ENCODE measurements at places on chromosomes 4 and X. TPM values are rescaled to one million over a fixed set of nuclear protein-coding genes. Genes with fewer than 3 reads are reported as not detected.

- DNase-seq = no peak
Measured at GRCh38 chr4:101328063-101328602, 19.2 kb downstream of the PPP3CA start.

GYPE gene
- 0.51 TPM for total RNA-seq

FSTL5 gene
- 3.3 TPM for total RNA-seq

GRCh38 chrX:119004920-119005524 lies 30.6 kb downstream of the LONRF3 start:
- peak; percentile 50 for DNase-seq

GRCh38 chr4:9916937-9917336 lies 104.4 kb downstream of the SLC2A9 start:
- no peak for DNase-seq

DNA sequence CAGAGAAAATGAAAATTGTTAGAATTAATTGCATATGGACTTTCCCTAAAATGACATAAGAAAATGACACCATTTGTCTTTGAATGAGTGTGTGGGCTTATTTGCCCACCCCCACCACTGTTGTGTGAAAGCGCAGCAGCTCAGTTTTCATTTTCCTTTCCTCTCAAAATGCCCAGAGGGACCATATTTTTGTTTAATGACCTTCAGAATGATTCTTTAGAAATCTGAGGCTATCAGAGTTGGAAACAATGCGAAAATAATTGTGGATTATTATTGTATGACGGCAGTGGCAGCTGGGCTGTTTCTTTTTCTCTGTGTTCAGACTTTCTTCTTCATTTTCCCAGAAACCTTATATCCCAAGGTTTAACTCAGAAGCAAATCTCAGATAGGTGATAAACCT lies 44.6 kb upstream of the TEX13A start:
- peak; percentile 75 for DNase-seq

TEX13D gene
- total RNA-seq = not detected

DNA sequence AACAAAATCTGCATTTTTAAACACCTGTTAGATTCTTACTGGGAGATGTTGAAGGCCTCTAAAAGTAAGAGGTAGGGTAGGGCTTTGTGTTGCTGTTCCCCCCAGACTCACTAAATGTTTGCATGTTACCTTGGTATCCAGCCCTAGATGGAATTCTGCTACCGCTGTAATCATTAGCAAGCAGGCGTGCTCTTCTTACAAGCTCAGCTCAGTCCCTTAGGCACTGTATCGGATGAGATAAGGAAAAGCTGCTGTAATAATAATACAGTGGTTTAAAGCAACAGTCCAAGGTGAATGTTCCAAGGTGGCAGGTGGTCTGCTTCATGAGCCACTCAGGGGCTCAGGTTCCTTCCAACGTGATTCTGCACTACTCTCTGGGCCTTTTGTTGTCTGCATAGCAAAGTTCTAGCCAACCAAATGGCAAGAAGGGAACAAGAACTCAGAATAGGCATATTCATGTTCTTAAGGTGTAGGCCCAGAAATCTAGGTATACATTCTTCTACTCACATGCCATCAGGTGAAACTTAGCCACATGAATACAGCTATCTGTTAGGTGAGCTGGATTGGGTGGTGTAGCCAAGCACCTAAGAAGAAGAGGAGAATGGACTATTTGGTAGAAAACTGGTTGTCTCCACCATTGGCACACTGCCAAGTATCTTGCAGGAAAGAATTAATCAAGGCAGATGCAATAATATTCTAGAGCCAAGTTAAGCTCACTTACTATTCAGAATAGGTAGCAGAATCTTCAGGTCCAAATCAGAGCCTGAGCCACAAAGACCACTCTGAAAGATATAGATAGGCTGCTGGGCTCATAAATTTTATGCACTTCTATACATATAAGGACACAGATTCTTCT lies 46.0 kb downstream of the COQ2 start:
- no peak for DNase-seq

GRCh38 chr4:16844816-16845586 lies 53.4 kb downstream of the LDB2 start:
- peak; percentile 79 for DNase-seq

DNA sequence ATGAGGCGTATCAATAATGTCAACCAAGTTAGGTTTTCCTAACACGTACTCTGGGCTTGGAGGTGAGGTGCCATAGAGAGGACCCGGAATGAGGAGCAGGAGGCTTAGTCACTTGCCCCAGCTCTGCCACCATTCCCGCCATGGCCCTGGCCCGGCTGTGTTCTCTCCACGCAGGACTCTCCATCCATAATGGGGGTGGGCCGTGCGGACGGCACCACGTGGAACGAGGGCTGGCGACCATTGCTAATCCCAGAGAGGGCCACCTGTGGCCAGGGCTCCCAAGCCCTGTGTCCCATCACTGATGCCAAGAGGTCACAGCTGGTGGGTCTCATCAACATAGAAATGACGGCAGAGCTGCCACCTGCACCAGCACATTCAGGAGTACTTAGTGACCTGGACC lies 76.4 kb downstream of the JAKMIP1 start:
- DNase-seq = no peak

IL2 gene
- total RNA-seq = not detected

DNA sequence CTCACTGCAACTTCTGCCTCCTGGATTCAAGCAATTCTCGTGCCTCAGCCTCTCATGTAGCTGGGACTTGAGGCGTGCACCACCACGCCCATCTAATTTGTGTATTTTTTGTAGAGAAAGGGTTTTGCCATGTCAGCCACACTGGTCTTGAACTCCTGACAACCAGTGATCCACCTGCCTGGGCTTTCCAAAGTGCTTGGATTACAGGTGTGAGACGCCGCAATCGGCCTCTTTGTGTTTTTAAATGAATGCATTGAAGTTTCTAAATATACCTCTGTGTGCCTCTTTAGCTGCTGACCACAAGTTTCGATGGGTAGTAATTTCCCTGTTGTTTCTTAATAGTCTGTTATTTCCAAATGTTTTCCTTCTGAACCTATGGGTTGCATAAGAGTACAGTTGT lies 765.3 kb upstream of the GRIA3 start:
- no peak for DNase-seq

DCLK2 gene
- 17.7 TPM for total RNA-seq

PTTG2 gene
- total RNA-seq = 1.7 TPM

RHOXF2 gene
- total RNA-seq = not detected

GRCh38 chrX:151970661-151971060 lies 3.8 kb downstream of the GABRE start:
- DNase-seq = peak; percentile 15

DNA sequence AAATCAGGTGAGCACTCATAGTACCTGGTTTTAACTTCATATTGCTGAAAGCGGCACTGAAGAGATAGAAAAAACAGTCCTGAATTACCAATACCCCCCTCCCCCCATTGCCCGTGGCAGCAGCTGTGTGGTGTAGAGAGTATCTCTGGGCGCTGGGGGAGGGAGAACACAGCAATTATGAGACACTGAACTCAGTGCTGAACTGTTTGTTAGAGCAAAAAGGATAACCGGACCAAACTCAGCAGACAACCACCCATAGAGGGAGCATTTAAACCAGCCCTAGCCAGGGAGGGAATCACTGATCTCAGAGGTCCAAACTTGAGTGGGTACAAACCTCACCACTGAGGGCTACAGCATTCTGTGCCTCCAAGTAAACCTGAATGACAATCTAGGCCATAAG lies 457.4 kb upstream of the TEX13C start:
- no peak for DNase-seq

- peak; percentile 30 for DNase-seq
Measured at GRCh38 chr4:19694812-19695211, 556.9 kb upstream of the SLIT2 start.

- no peak for DNase-seq
Measured at GRCh38 chrX:24253469-24253868, 60.4 kb downstream of the SUPT20HL2 start.

HTN3 gene
- total RNA-seq = not detected

GRCh38 chrX:47218920-47219815 lies 687 bp downstream of the CDK16 start:
- DNase-seq = peak; percentile 49

GRCh38 chr4:13750594-13750993 lies 123.1 kb upstream of the BOD1L1 start:
- DNase-seq = no peak

GRCh38 chr4:1752284-1753041 lies 31.1 kb downstream of the TACC3 start:
- DNase-seq = no peak

C4orf36 gene
- 1.7 TPM for total RNA-seq

DNA sequence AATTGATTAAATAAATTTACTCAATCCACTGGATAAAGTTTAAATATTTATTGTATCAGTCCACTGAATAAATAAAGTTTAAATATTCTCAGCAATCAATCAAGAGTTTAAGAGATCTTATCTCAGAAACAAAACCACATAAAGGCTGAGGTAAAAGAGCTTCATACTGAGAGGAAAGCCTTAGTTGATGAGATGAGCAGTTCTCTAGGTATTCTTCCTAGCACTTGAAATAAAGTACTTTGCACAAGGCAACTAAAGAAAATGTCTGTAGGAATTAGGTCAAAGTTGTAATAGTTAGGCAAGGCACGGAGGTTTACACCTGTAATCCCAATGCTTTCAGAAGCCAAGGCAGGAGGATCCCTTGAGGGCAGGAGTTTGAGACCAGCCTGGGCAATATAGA lies 63.5 kb downstream of the UCHL1 start:
- no peak for DNase-seq

- DNase-seq = no peak
Measured at GRCh38 chr4:5566526-5566925, 141.8 kb downstream of the EVC2 start.

PPARGC1A gene
- 112 TPM for total RNA-seq

SLC6A14 gene
- total RNA-seq = 3.2 TPM

- DNase-seq = no peak
Measured at GRCh38 chr4:152606753-152607152, 70.9 kb upstream of the FBXW7 start.

GRCh38 chr4:25504932-25505636 lies 128.0 kb downstream of the ANAPC4 start:
- DNase-seq = no peak

DNA sequence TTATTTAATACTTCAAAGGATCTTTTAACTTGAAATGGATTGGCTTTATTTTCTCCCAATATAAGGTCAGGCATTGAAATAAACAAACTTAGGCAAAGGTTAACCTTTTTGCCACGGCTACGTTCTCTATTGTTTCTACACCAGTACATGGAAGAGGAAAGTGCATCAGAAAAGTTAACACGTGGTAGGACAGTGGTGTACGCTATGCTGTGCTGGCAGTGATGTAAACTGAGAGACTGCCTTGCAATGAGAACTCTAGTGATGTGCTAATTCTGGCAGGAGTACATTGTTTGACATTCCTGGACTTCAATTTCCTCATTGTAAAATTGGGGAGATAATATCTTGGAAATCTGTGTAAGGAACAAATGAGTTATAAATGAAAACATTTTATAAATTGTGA lies 208.2 kb downstream of the TMA16 start:
- DNase-seq = no peak

PPEF2 gene
- total RNA-seq = 0.10 TPM

BMPR1B gene
- 42.5 TPM for total RNA-seq

DNA sequence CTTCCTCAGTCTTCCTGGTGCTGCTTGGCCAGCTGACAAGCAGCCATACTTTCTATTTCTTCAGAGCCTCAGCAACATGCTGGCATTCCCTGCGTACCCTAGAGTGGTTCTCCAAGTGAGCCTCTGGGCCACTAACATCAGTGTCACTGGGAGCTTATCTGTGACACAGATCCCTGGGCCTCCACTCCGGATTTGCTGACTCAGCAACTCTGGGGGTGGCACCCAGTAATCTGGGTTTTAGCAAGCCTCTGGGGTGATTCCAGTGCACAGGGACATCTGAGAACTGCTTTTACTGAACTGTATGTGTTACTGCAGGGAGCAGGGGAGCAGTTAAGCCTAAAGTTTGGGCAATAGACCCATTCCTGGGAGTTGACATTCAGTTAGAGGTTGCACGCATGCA lies 28.2 kb upstream of the HMGB3 start:
- DNase-seq = no peak

- no peak for DNase-seq
Measured at GRCh38 chr4:174307694-174308093, 24.0 kb downstream of the CEP44 start.

DNA sequence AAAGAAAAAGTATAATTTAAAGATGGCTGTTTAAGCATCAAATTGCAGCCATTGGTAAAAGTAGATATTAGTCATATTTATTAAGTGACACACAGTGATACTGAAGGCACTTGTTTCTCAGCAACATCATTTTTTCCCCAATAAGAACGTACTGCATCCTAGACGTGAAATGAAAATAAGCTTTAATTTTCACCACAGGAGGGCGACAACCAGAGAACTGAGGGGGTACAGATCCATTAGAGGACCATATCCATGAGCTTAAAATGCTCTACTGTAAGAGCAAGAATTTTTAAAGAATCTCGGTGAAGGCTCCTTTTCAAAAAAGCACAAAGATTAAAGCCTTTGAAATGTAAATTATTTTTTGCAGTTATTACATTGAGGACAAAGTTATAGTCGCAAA lies 33.4 kb downstream of the FRG1 start:
- no peak for DNase-seq

Data from tongue (tissue), 3 donors.